ENCODE measurements at places on chromosomes 12 and 14. TPM values are rescaled to one million over a fixed set of nuclear protein-coding genes. Genes with fewer than 3 reads are reported as not detected.

Gene ACSM4
- total RNA-seq, result not detected

Gene PARP2
- total RNA-seq, result 22.7 TPM

Gene PLA2G1B
- not detected for total RNA-seq

Gene KLRC3
- 0.16 TPM for total RNA-seq

Gene SERPINA6
- 1.1 TPM for total RNA-seq

Gene RNASE3
- not detected for total RNA-seq

Gene GOLT1B
- total RNA-seq, result 84.1 TPM

Gene GDF3
- not detected for total RNA-seq

Gene YLPM1
- total RNA-seq, result 50.3 TPM

Gene CLEC4D
- not detected for total RNA-seq
